Transverse colon (tissue), 4 donors: ENCODE measurements at places on chromosomes 11 and 22. TPM values are rescaled to one million over a fixed set of nuclear protein-coding genes. Genes with fewer than 3 reads are reported as not detected.

The OR10W1 gene
- not detected for total RNA-seq

- no peaks in the 10 kb centered on the region for H3K4me1 ChIP-seq
- H3K36me3 ChIP-seq, result no peaks in the 10 kb centered on the region
- DNase-seq, result no peak
- H3K27ac ChIP-seq, result no peak overlapping the region
- no peaks in the 10 kb centered on the region for H3K27me3 ChIP-seq
Measured at GRCh38 chr22:48749555-48750227, 1078.0 kb downstream of the BRD1 start.

DNA sequence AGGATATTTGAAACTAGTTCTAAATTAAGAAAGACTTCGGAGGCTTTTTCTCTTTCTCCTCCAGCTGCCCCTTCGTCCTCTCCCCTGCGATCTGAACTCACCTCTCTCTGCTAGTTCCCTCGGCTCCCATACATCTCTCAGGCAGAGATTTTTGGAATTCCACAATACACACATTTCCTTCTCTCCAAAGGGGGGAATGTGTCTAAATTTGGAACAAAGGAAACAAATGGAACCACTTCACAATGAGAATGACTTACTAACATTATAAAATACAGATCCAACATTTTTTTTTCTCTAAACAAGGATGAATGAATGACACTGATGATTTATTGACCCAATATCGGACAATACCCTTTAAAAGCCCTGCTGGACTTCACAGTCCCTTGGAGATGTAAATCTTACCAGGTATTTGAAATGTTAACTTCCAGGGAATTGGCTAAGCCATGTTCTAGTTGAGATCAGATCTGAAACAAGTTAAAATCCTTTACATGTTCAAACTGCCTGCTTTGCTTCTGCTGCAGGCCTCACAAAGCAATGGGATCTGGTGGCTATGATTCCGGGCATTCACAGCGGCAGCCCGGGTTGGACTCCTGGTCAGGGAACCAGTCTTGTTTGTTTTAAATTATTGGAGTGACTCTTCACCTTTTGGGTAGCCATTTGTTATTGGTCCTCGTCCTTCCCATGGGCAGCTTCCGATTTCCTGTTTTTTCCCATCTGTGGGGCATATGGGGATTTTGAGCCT, 20.5 kb upstream of the GSTP1 start:
- no peaks in the 10 kb centered on the region for H3K27me3 ChIP-seq
- no peaks in the 10 kb centered on the region for H3K36me3 ChIP-seq
- H3K4me3 ChIP-seq, result no peak overlapping the region
- peak overlapping the region; percentile 42 for H3K27ac ChIP-seq
- DNase-seq, result no peak

GRCh38 chr11:28195449-28195848, 87.3 kb downstream of the METTL15 start:
- H3K27me3 ChIP-seq, result no peaks in the 10 kb centered on the region
- no peak overlapping the region for H3K27ac ChIP-seq
- no peaks in the 10 kb centered on the region for H3K36me3 ChIP-seq

GRCh38 chr22:50276143-50276542, 6.0 kb upstream of the MAPK11 start:
- H3K4me1 ChIP-seq, result peaks cover 12% of the 10 kb centered on the region
- no peak overlapping the region for H3K27ac ChIP-seq
- peaks cover 11% of the 10 kb centered on the region for H3K27me3 ChIP-seq
- H3K36me3 ChIP-seq, result peaks cover 32% of the 10 kb centered on the region

DNA sequence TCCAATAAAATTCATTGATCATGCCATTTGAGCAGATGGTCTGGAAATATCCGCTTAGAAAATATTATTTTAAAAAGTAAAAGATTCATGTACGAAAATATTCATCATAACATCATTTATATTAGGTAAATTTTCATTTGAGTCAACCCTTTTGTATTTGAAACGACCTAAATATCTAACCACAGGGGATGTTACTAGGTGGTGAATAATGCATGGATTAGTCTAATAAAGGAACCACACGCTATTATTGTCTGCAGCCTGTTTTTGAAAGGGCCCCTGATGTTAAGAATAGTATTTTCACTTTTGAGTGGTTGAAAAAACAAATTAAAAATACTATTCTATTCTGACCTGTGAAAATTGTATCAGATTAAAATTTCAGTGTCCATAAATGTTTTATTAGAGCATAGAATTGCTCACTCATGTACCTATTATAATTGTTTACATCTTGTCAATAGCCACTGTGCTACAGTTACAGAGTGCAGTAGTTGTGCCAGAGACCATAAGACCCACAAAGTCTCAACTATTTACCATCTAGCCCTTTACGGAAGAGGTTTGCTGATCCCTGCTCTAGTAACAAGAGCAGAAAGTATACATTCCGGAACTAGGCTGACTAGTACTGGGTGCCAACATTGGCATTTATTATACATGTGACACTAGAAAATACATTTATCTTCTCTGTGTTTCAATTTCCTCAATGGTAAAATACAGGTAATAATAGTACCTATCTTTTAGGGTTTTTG, 176.1 kb downstream of the LRRC4C start:
- H3K27me3 ChIP-seq, result no peaks in the 10 kb centered on the region
- H3K4me1 ChIP-seq, result no peaks in the 10 kb centered on the region
- H3K36me3 ChIP-seq, result no peaks in the 10 kb centered on the region
- no peak overlapping the region for H3K27ac ChIP-seq
- DNase-seq, result no peak
- no peak overlapping the region for H3K4me3 ChIP-seq

The DENND6B gene
- 11.6 TPM for total RNA-seq
